NCI-H226 (cell line): ENCODE measurements at places on chromosomes 2 and 18.

DNA sequence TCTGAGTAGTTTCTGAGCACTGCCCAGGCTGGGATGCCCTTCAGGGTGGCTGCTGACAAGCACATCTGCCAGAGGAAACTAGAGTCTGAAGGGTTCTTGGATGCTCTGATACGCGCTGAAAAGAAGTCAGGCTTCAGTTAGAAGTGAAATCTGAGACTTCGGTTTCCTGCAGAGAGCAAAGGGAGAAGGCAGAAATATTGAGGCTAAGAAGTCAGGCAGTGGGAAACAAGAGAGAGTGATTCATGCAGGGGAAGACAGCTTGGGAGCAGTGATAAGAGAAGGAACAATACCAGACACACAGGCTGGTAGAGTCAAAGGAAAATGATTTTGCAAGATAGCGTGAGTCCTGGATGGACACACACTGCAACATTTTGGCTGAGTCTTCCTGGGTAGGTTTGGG is 51.0 kb upstream of the BOD1L2 start:
- DNase-seq = no peak

DNA sequence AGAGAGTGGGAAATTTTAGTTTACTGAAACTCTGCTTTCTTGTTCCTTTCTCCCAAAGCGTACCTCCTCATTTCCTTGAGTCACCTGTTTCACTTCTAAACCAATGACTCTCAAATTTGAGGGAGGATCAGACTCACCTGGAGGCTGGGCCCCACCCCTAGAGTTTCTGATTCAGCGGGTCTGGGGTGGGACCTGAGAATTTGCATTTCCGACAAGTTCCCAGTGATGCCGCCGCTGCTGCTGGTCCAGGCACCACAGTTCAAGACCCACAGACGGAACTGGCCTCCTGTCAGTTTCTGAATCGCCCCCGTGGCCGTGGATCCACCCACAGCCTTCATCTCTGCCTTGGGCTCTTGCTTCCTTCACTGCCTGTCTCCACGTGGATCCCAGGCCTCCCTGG is 44.9 kb upstream of the PELI1 start:
- DNase-seq = no peak

DNA sequence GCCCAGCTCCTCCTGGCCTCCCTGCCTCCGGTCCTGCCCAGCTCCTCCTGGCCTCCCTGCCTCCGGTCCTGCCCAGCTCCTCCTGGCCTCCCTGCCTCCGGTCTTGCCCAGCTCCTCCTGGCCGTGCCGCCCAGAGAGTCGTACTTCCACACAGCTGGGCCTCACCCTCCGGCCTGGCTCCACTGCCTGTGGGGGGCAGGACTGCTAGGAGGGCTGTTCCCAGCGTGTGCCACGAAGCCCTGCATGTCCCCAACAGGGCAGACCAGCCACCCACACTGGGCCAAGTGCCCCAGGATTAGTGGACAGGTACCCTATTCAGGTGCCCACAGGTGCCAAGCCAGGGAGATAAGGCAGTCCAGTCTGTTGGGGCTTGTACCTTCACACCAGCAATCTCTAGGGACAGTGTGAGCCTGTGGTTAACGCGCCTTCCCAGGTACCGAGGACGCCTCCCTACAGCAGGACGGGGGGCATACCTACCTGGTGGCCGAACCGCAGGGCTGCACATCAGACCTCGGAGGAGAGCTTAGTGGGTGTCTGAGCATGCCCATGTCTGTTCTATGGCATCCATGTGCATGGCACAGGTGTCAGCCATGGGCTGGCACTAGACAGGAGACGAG is 5.3 kb downstream of the GPC1 start:
- DNase-seq = no peak

- no peak for DNase-seq
Measured at GRCh38 chr2:158733430-158733755, 61.7 kb upstream of the DAPL1 start.

- no peak for DNase-seq
Measured at GRCh38 chr2:70943205-70943871, 7.6 kb downstream of the ATP6V1B1 start.

- no peak for DNase-seq
Measured at GRCh38 chr2:5394223-5394622, 298.0 kb upstream of the SOX11 start.

DNA sequence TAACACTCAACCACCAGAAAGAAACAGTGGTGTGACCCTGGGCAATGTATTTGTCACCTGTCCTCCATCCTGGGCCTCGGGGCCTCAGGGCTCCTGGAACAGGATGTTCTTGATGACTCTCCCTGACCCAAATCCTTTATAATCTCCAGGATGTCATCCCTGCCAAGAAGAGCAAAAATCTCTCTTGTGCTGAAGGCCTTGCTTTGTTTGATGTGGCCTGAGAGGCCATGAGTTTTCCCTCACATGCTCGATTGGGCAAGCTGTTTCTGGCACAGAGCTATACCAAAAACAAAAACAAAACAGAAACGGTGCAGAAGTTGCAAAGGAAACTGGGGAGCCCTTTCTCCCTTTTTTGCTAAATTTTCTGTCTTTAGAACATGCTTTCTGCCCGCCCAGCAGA is 35.7 kb upstream of the ST3GAL5 start:
- peak; percentile 55 for DNase-seq

- DNase-seq = no peak
Measured at GRCh38 chr18:21134895-21135294, 23.3 kb upstream of the ROCK1 start.

GRCh38 chr18:3219631-3220335 is at the start of gene MYOM1:
MYOM1 (minus strand) TSS chr18:3219968; CDS start chr18:3215223, 4,745 bp downstream.
- DNase-seq = no peak

DNA sequence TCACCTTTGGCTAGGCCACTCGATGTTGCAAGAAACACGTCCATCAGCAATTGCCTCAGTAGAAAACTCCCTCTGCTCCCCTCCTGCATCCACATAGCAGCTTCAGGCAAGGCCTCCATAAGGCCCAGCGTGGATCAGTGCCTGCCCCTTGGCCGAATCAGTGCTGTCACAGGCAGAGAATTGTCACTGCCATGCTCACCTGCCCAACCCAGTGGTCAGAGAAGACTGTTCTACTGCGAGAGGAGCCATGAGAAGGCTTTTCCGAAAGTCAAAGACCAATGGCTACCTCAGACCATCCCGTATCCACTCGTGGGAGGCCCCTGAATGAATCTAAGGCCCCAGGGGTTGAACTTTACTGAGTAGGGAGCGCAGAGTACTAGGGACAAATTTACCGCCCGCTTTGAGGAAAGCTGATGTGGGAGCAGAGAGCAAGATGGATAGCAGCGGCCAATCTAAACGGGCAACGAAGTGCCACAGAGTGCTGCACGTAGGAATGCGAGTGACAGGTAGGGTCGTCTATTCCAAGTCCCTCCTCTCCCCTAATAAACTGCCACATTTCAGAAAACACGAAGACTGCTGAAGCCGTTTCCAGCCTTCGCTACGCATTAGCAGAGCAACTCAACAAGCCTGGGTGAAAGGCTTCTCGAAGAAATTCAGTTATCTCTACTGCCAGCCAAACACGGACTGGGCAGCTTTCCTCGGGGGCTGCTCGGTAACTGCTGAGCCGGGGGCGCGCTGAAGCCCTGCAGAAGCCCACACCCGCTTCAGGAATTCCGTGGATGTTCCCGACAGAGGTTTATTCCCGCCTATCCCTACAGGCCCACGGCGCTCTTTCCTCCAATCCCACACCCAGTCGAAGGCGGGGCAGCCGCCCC is 968 bp upstream of the RALBP1 start:
- peak; percentile 79 for DNase-seq

DNA sequence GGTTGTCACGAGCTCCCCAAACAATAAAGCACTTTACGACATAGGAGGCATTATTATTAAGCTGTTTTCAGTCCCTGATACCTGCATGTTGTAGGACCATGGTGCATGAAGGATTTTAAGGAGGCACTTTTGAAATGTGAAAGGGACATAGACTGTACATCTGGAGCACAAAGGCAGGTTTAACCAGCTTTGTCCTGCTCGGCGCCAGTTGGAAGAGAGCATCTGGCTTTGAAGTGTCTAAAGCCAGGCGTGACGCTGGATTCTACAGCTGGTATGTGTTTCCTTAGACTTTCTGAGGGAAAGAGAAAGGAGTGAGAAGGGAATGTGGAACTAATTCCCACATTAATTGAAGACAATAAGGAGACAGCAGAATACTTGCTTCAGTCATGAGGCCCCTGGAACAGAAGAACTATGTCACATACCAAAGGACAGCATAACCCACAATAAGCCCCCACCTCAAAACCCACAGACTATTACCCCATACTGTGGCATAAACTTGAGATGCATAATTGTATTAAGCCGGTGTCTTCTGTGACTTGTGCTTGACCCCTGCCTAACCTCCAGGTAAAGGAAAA is 381.0 kb upstream of the MEX3C start:
- no peak for DNase-seq

- DNase-seq = no peak
Measured at GRCh38 chr2:151182899-151183809, 78.5 kb downstream of the RBM43 start.

- DNase-seq = no peak
Measured at GRCh38 chr2:71661782-71662181, 208.4 kb downstream of the DYSF start.

- no peak for DNase-seq
Measured at GRCh38 chr2:68512326-68512725, 44.9 kb downstream of the APLF start.

GRCh38 chr2:96860065-96861029 is 2.5 kb upstream of the ANKRD39 start:
- DNase-seq = peak; percentile 32

DNA sequence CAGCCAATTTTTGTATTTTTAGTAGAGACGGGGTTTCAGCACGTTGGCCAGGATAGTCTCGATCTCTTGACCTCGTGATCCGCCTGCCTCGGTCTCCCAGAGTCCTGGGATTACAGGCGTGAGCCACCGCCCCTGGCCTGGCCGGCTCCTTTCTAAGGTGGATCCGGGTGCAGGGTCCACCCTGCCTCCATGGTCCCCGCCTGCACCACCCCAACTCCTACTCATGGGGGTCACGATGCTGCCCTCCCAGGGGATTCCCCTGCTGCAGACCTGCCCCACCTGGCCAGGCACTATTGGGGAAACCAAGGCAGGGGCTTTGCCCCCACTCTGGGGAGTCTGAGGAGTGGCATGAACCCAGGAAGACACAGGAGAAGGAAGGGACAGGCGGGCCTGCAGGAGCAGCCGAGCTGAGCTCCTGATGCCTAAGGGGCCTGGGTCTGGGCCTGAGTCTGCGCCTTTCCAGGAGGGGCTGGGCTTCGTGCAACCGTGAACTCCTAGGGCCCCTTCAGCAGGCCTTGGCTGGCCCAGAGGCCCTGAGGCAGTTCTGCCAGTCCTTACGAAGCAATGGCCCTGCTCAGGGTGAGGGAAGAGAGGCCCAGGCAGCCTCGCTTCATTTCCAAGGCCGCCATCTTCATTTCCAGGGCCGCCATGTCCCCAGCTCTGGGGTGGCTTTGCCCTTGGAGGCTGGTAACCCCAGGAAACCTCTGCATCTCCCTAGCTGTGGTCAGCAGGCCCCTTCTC is 67.2 kb upstream of the SMAD7 start:
- no peak for DNase-seq

DNA sequence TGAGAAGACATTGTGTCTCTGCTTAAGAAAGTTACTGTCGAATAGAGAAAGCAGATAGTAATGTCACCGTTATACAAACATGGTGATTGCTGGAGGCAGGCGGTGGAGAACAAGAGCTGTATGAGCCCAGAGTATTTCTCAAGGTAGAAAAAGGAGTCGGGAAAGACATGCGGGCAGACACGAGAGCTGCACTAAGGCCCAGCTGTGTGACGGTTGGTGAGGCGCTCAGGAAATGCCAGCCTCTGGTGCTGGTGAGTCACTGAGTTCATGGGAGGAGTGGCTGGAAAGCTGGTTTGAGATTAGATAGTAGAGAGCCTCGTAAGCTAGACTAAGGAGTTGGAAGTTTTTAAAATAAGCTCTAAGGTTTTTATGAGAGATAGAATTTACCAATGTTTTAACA is 390.9 kb upstream of the TRIB2 start:
- DNase-seq = peak; percentile 96

- peak; percentile 97 for DNase-seq
Measured at GRCh38 chr2:43158259-43158880, 68.0 kb downstream of the ZFP36L2 start.

GRCh38 chr2:60172801-60173200 is 380.7 kb downstream of the BCL11A start:
- no peak for DNase-seq

- DNase-seq = no peak
Measured at GRCh38 chr18:79495591-79496071, 99.9 kb downstream of the NFATC1 start.

DNA sequence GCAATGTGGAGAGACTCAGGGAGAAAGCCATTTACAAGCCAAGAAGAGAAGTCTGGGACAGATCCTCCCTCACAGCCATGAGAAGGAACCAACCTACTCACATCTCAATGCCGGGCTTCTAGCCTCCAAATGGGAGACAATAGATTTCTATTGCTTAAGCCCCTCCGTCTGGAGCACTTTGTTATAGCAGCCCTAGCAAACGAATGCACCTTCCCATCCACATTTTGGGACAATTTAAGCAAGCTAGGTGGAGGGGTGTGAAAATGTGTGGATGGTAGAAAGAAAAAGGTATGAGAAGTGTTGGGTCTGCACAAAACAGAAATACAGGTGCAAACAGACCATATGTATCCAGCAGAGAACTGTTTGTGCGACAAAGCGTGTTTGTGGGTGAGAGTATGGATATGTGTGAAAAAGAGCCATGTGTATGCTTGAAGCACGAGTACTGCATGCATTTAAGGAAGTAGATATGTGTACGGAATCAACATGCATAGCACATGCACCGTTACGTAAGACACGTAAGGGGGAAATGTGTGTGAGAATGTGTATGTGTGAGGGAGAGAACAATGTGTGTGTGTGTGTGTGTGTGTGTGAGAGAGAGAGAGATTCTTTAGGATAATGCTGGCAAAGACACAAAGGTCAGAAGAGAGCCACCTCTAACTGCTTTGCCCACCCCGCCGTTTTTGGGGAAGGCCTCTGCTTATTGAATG is 13.1 kb upstream of the E2F6 start:
- DNase-seq = no peak

DNA sequence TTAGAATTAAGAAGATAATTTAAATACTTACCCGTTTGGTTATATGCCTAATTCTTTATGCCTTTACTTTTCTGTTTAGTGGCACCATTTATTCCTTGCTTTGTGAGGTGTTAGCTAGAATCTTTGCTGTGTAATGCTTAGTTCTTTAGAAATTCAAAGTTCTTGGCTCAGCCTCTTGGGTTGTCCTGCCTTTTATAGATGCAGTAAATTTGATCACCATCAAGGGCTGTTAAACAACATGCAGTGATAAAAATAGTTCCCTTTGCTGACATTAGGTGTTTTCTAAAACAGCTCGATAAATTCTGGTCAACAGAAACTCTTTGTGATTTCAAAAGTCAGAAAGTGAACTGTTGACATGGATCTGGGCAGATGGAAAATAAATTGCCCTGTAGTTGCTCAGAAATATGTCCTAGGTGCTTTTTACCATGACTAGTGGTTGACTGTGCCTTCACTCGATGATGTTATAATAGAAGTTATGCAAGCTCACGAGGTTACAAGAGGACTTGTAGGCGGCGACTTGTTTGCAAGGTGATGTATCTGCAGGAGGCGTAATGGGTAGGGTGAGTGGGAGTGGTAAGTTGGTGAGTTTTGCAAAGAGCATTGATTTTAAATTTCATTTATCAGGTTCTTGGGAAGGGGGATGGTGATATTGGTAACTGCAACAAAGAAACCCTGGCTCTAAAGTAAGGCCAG is 52.1 kb downstream of the LRRTM1 start:
- no peak for DNase-seq
